ENCODE measurements at places on chromosomes 11 and 22.

DNA sequence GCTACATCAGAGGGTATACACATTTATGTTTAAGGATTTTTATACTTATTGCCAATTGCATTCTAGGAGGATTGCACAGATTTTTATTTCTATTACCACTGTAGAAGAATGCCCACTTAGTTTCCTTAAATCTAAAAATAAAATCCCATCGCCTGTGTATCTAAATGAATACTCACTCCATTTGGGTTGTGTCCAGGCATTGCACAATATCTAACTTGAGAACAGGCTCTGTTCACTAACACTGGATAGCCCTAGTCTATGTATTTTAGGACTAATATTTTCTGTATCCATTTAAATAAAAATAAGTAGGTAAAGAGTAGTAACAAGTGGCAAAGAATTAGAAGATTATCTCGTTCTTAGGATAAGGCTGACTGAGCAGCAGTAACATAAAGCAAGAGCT lies 4.1 kb downstream of the C11orf52 start:
- DNase-seq: no peak

DNA sequence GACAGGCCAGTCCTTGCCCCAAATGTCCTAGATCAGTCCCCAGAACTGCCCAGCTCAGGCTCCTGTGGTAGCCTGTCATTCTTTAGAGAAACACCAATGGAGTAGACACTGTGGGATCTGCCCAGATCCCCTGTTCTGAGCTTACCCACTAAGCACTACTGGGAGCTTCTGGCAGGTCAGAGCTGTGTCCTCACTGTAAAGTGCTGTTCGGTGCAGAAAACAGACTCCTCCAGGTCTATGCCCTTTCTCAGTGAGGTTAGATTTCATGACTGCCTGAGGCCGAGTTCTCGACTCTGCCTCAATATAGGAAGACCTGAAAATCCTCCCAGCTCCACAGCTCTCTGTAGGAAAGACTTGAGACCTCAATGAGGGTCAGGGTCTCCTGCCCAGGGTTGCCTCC lies 67.5 kb upstream of the IGLL5 start:
- no peak for DNase-seq

DNA sequence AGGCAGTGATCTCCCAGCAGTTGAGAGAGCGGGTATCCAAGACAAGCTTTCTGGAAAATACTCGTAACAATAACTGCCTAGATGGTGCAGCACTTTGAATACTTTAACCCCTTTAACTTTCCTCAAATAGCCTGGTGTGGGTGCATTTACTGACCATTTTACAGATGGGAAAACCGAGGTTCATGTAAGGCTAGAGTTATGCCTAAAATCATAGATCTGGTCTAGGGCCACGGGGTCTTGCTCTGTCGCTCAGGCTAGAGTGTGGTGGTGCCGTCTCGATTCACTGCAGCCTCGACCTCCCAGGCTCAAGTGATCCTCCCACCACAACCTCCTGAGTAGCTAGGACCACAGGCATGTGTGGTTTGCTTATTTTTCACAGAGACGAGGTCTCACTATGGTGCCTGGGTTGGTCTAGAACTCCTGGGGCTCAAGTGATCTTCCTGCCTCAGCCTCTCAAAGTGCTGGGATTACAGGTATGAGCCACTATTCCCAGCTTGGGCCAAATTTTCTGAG lies 269.2 kb upstream of the SYN3 start:
- no peak for DNase-seq

DNA sequence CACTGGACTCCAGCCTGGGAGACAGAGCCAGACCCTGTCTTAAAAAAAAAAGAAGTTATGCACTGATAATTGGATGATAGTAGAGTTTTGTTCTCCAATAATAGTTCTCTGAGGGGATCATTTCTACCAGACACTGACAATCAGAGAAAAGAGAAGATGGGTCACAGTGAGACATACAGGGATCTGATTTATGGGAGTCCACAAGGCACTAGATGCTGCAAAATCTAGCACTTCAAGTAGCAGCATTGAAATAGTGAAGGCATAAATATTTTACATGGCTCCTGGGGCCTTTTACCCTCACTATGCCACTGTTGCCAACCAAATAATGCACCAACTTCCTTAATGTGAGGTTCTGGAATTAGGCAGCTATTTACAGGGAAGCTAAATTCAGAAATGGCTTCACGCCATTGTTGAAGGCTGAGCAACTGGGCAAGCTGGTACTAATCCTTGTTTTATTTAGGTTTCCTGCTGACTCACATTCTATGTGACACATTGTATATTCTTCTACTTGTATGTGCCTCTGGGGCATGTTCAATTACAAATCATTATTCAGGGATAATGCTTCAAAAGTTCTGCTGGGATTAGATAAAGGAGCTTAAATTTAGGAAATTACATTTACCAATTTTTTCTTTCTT lies 38.2 kb upstream of the ABTB2 start:
- DNase-seq: no peak

DNA sequence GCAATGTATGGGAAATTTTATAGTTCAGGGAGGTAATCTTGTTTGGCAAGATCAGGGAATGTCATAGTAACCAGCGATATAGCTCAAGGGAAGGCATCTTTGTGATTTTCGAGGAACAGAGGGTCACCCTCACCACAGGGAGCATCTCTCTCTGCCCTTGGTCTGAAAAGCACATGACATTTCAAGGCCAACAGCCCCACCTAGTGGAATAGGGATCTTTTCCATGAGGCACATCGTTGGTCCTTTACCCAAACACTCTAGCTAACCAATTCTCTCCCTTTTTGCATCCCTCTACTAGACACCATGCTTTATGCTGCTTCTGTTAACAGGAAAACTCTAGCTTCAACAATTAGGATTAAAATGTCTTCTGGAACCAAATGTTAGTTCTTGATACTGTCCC lies 179.0 kb downstream of the GRM5 start:
- peak; percentile 5 for DNase-seq

DNA sequence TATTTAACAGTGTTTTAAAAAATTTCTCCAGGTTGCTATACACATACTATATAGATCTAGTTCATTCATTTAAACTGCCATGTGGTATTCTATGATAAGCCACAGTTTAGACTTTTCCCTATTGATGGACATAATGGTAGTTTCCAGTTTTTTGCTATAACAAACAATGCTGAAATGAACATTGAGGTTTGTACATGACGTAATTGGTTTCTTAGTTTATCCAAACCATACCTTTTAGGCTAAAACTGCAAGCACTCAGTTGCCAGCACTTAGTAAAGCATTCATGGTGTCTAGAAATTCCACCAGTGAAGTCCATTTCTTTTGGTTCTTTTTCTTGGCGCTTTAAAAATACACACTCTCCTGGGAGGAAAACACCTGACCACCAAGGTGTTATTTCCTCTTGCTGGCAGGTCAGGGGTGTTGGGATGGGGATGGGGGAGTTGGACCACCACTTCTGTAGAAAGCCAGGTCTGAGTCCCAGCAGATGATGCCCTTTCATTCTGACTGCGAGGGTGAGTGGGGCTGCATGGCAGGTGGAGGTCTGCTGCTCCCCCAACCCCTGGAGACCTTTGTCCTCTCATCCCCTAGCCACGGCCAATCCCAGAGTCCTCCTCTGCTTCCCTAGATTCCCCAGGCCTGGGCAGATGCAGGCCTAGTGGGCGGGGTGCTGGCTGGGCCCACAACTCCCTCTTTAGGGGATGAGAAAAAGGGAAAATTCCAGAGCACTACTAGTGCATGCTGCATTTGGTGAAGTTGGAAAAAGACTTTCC lies 41.1 kb downstream of the C11orf91 start:
- no peak for DNase-seq

DNA sequence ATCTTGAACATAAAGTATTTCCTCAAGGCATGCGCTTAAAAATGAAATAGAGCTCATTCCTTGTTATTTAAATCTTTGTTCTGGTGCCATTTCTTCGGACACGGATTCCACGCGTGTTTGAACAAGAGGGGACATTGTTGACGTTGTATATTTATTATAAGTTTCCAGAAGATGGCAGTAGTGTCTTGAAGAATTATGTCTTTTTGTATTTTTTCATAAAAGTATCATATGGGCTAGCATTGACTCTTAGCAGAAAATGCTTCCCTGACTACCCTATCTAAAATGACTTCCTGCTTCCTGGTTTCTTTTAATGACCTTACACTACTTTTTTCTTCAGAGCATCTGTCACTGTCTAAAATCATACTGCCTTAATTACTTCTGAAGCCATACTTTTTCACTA lies 20.4 kb downstream of the BIRC2 start:
- no peak for DNase-seq

- no peak for DNase-seq
Observed at GRCh38 chr11:86395061-86395551, 20.4 kb downstream of the CCDC81 start.

DNA sequence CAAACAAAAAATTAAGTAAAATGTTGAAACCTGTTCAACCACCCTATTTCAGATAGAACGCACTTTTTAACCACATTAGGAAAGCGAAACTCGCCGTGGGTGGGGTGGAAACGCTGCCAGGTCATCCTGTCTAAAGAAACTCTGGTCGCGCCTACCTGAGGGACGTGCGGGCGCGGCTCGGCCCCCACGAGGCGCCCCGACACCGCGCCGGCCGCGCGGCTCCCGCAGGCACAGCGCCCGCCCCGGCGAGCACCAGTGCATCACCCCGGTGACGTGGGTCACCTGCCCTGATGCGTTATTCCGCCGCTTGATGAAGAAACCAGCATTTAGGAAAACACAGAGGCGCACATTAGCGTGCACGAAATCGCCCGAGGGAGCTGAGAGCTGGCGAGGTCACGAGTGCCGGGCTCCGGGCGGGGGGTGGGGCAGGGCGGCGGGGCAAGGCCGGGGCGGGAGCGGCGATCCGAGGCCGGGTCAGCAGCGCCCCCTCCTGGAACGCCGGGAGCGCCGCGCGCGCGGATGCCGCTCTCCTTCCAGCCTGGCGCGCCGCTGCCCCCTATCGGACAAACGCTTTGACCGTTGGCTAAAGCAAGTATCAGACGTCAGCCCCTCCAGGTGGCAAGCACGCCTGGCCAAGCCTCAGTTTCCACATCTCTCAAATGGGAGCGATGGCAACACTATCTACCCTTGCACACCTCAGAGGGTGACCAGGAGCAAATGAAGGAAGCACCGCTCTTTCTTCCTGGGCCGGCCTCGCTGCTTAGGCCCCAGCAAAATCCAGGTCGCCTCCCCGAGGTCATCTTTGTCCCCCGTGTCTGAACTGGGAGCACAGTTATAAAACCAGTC lies 15.7 kb upstream of the SNX32 start:
- DNase-seq: peak; percentile 99

- DNase-seq: no peak
Observed at GRCh38 chr22:24894220-24894975, 52.1 kb downstream of the LHFPL7 start.

GRCh38 chr11:107856981-107857517 lies 1.5 kb downstream of the SLC35F2 start:
- no peak for DNase-seq

DNA sequence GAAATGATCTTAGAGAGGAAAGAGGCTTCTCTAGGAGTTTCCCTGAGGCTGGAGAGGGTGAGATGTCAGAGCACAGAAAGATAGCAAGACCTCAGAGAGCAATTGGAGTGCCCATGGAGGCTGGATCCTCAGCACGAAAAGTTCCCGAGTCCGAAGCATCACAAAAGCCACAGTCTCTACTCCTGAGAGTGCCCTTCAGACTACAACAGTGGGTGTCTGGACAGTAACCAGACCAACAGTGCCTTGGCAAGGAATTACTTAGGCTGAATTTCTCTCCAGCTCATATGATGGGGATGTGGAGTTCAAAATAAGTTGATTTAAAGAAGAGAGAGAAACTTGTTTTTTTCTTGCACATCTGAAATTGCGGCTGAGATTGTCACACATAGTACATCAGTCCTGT lies 31.9 kb upstream of the PSMA1 start:
- no peak for DNase-seq

GRCh38 chr11:132429685-132430084 lies 1059.3 kb downstream of the NTM start:
- DNase-seq: no peak

DNA sequence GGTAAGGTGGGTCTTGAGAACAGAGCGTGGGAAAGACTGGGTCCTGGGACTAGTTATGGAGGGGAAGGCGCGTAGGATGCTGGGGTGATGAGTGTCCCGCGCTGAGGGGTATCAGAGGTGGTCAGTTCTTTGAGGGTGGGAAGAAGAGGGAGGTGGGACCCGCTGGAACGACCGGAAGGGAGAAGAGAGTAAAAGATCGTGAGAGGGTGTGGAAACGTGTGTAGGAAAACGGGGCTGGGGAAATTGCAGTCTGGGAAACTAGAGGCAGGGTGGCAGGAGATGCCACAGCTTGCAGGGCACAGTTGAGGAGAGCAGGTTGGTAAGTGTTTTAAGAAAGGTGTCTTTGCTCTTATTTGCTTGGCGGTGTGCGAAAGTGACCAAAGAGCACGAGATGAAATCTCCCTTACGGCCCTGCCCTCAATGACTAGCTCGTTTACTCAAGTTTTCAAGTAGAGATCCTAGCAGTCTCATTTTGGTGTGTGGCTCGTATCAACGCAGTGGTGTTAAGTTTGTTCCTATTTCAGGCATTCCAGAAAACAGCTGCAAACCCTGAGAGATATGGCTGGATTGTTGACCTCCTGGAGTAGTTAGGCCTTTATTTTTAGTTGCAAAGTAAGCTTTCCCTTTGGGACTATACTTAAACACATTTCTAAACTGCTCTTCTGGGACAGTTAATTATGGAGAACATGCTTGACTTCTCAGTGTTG lies 615 bp downstream of the STT3A start:
- DNase-seq: no peak

GRCh38 chr22:11628651-11629511 lies 3899.1 kb upstream of the OR11H1 start:
- DNase-seq: no peak

DNA sequence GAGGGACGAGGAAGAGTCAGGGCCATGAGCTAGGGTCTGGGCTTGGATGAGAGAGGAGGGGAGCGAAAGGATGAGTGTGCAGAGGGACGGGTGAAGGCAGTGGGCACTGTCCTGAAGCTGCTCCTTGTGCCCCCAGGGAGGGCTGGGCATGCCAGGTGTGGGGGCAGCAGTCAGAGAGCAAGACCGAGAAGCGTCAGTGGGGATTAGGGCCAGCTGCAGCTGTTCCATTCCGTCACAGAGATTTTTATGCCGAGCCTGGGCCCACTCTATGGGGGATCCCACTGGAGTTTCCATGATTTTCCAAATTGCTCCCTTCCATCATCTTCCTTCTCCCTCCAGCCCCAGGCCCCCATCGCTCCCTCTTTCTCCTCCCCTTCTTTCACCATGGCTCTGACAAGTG lies 93.2 kb downstream of the NECTIN1 start:
- DNase-seq: no peak

DNA sequence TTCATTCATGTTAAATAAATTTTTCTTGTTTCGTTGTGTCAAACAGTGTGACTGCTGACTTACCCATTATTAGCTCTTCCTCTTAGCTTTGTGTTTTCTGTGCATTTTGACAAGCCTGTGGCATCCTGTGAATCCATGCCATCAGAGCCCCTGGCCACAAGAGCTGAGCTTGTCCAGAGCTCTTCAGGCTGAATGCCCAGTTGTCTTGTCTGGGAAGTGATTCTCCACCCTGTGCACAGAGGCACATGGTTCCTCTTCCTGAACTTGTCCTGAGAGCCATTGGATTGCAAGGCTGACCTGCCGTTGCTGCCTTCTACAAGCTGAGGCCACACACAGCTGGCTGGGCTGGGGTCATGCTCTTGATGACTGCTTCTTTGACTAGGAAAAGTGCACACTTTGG lies 64.1 kb downstream of the PPP6R3 start:
- no peak for DNase-seq

GRCh38 chr11:46381819-46382645 lies 563 bp downstream of the MDK start:
- DNase-seq: no peak
